Effector CD4-positive, alpha-beta T cell (primary cell): ENCODE measurements at places on chromosomes 3 and 15.

DNA sequence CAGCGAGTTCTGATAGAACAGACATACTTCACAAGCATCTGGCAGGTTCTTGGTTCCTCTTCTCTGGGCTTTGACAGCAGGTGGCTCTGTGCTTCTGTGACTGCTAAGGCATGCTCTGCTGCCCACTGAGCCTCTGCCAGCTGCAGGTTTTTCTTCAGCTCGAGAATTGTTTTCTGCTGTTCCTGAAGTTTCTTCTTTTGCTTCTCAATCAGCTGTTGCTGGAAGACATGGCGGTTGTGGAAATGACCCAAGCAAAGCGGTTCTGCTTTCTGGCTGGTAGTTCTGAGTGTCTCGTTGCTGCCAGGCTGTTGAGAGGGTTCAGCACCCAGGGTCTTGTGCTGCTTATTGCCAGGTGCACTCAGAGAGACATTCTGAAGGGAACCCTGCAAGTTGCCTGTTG lies 50.8 kb downstream of the CCDC191 start:
- no peak for DNase-seq

- no peak for DNase-seq
Observed at GRCh38 chr3:14000556-14000955, 120.7 kb upstream of the WNT7A start.

- DNase-seq: no peak
Observed at GRCh38 chr3:14812196-14812790, 6.5 kb upstream of the FGD5 start.

- no peak for DNase-seq
Observed at GRCh38 chr15:71812966-71813722, 2.8 kb downstream of the NR2E3 start.

DNA sequence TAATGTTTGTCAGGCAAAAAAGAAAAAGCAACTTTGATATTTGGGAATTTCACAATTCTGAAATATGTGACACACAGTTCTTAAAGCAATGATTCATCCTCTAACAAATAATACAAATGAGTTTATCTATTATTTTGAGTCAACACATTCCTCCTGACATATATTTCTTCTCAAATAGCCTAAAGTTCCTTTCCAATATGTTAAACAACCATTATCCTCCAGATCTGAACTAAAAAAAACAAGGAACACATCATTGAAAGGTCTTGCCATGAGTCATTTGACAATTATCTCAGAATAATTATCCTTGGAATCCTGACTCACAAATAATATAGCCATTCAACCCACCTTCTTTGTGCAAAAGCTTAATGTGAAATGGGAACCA lies 208.7 kb upstream of the CDIN1 start:
- DNase-seq: no peak

- DNase-seq: no peak
Observed at GRCh38 chr3:109114746-109115145, 3.2 kb downstream of the MORC1 start.
